ENCODE measurements at places on chromosomes 12 and 14.

- no peak for DNase-seq
These were observed 15.3 kb downstream of the TAOK3 start for GRCh38 chr12:118357257-118358007.

DNA sequence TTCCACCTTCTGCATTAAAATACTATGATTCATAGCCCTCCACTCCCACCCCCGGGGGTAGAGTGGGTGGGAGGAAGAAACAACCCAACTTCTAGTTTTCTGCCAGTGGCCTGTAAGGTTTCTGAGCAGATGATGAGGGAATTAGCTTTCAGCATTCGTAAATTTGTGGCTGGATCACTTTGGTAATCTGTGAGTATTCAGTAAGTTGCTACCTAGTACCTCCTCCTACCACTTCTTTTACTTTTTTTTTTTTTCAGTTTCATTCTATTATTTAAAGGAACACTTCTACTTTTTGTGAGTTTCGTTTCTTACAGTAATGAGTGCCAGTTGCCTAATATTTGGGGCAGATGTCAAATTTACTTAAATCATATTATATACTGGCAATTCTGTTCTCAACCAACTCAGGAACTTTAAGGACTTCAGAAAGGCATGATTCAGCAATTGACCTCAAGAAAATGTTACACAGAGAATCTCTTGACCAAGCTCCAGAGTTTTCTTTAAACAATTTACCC lies 42.4 kb upstream of the EMP1 start:
- DNase-seq: no peak

- no peak for DNase-seq
These were observed 12.4 kb downstream of the COPZ1 start for GRCh38 chr12:54337280-54337842.

DNA sequence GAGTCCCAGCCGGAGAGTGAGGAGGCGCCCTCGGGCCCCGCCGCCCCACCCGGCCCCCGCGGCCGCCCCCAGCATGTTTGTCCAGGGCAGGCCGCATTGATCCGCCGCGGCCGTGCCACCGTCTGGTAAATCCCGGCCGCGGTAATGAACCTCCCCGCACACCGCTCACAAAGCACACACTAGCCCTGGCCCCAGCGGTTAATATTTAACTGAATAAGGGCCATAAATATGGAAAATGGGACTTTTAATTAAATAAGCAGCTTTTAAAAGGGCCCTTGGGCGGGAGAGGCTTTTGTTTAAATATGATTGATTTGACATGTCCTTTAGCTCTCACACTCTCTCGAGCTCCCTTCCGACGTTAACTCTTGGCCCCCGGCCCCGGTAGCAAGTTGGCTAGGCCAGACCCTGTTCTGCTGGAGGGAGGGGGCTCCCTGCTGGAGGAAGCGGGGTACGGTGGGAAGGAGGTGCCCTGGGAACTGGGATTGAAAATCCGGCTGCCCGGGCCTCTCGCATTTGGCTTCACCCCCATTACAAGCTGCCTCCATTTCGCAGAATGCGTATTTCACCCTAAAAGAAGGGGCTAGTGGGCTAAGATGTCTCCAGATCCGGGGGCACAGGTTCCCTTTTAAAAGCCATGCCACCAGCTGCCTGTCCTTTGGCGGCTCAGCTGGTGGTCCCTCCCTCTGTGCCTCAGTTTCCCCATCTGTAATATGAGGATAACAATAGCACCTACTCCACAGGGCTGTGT lies 199.8 kb downstream of the RBM19 start:
- DNase-seq: no peak

DNA sequence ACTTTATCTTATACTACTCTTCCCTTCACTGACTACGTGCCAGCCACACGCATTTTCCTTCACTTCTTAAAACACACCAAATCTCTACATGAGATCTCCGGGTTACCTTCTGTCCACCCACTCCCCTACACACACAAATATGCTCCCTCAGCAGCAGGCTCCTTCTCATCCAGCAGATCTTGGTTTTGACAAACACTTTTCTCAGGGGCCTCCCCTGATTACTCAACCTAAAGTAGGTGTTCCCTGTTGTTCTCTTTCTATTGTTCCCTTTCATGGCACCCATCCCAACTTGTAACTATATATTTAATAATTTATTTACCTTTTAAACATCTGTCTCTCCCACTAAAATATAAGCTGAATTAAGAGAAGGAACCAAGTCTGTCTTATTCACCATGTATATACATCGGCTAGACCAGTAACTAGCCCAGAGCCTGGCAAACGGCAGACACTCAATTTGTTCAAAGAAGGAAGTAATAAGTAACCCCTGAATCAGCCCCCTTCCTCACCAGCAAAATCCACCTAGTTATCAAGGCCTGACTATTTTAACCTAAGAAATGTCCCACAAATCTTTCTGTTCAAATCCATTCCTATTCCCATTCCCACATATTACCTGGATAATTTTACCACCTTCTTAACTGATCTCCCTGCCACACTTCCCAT lies 2.7 kb downstream of the C2CD5 start:
- no peak for DNase-seq

DNA sequence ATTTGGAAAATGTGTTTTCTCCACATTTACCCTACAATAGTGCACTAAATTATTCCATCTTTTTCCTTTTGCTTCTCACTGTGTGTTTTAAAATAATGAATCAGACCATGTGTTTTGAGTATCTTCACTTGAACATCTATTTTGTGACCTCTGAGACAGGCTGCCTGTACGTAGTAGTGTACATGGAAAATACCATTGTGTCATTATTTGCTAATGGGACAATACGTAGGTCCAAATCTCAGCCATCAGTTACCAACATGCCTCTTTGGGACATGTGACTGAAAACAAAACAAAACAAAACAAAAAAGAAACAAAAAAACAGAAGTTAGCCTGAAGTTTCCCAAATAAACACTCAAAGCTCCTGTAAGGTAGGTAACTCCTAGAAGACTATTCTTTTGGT lies 7.1 kb upstream of the MYF6 start:
- DNase-seq: no peak

GRCh38 chr12:105109465-105110212 lies 2.1 kb downstream of the WASHC4 start:
- DNase-seq: no peak

DNA sequence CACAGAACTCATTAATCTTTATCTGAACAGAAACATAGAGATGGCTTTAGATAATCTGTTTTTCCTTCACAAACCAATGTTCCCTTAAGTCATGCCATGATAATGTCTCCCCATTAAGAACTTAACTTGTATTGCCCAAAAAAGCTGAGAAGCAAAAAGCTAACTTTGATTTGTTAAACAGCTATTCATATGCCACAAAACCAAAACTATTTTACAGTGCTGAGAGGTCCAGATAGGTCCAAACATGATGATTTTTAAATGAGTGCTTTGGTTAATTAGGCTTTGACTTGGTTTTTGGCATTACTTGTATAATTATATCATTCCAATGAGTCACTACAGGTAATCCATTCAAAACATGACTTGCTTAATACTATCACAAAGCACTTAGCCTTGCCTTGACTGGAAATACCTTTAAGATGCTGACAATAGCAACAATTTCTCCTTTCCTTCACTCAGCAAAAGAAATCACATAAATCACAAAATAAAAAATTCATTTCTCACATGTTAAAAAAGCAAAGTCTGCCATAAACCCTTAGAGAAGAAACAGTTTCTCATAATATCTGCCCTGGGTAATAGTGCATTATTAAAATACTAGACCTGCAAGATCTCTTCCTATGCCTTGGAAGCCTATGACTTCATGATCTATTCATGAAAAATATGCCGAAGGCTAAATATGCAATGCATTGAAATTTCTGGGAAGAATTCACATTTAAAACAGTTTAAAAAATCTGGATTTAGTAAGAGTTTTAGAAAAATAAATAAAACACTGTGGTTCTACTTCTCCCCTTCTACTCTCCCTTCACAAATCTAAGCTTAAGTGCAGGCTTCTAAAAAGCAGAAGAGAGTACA lies 52.0 kb upstream of the SAV1 start:
- DNase-seq: no peak

GRCh38 chr12:585062-586061 lies 77.9 kb downstream of the NINJ2 start:
- no peak for DNase-seq

- no peak for DNase-seq
These were observed 215.0 kb upstream of the USP15 start for GRCh38 chr12:62045211-62045610.

- DNase-seq: no peak
These were observed 130.2 kb downstream of the TSHR start for GRCh38 chr14:81085596-81085995.

DNA sequence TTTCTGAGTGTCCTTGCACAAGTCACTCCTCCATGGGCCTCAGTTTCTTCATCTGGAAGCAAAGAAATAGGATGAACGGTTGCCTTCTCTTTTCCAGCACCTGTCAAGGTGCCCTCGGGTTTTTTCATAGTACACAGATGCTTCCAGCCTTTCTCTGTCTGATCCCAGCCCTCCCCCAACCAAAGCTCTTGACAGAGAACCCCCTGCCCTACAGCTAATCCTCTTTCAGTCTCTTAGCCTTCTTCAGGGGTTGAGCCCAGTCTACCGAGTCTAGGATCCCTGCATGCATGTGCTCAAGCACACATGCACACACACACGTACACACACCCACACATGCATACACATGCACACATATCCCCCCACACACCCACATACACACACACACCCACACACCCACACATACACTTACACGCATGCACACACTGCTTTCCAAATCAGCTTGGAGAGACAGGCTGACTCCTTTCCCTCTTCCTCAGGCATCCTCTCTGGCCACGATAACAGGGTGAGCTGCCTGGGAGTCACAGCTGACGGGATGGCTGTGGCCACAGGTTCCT lies 4.7 kb downstream of the CDCA3 start:
- DNase-seq: no peak

DNA sequence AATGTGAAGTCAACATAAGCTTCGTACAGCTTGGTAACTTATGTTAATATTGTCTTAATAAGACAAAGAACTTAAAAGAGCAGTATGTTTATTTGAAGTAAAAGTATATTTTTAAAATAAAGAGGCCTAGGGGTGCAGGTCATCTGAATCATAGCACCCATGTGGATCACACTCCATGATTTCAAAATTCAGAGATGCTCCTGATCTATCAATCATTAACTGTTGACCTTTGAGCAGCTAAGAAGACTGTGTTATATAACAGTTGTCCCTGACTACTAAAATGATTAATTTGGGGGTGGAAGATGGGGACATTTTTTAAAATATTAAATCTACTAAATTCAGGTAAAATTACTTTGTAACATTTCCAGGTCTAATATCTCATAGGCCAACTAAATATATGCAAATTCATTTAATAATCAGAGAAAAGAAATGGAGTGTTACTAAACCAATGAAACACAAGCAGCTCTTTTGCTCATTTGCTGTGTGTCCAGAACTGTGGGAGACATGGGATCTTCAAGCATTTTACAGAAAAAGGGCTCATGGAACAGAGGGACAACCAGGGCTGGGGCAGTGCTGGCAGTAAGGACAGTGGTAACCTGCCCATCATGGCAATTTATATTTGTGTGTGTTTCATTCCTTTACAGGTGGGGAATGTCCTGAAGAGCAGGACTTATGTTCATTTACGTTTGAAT lies 120.7 kb upstream of the PCED1B start:
- DNase-seq: no peak

DNA sequence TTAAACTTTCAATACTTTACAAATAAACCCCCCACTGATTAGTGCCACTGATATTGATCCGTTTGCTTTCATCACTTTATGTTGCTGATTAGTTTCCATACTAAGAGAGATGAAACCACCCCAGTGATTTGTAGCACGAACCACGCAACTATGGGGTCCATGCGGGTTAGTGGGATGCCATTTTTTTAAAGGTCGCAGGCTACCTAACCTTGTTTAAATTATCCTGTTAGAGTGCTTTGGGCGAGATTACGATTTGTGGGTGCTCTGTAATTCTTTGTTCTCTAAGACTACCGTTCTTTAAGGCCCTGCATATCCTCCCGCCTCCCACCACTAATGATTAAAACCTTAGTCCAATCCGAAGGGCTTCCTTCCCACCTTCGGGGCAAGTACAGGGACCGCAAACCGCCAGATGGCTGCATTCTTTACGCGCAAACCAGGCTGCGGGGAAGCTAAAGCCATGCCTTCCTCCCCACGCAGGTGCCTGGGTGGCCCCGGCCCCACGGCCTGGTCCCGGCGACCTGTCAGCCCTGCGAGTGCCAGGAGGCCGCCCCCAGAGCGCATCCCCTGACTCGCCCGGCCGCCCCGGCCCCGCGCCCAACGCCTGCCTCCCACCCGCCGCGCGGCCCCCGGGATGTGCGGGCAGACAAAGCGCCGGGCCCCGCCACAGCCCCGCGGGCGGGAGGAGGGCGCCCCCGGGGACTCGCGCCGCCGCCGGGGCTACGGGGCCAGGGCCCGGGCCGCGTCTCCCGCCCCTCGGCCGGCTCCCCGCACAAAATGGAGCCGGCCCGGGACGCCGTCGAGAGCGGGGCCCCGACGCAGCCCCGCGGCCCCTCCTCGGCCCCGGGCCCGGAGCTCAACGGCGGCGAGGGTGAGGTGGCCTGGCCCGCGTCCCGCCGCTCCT lies 759 bp downstream of the NFYB start:
- DNase-seq: peak; percentile 40

DNA sequence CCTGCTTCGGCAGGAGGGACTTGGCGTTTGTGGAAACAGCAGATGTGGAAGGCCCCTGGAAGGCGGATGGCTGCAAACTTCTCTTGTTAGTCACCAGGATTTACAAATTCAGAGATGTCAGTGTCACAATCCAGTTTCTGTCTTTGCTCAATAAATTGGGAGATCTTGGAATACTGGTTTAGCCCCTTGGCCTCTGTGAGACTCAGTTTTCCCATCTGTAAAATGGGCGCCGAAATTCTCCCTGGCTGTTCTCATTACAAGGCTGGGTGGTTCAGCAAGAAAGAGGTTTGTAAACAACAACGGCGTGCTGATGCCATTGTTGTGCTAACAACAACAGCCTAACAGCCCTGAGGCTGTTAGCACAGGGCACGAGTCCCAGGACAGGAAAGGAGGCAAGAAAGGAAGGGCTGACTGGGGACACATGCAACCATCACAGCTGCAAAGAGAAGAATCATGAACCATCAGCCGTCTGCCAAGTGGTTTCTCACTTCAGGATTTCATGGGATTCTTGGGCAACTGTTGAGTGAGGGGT lies 127.5 kb downstream of the AACS start:
- DNase-seq: no peak
